ENCODE measurements at places on chromosomes 11 and 22.

DNA sequence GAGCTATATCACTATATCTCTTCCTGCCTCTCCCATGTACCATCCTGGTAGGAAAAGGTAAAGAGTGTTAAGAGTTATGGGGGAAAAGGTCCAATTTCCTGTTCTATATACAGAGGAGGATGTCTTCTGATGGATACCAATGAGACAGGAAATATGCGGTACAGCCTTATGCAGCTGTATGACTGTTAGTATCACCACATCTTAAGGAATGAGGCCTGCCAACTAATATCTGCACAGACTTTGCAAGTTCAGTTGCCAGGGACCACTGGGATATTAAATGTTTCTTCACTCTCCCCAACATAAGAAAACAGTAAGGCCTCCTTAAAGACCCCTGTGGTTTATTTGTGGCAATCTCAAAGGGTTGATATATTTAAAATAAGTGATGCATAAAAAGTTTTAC, 1182.5 kb downstream of the LRRC4C start:
- no peak for DNase-seq

DNA sequence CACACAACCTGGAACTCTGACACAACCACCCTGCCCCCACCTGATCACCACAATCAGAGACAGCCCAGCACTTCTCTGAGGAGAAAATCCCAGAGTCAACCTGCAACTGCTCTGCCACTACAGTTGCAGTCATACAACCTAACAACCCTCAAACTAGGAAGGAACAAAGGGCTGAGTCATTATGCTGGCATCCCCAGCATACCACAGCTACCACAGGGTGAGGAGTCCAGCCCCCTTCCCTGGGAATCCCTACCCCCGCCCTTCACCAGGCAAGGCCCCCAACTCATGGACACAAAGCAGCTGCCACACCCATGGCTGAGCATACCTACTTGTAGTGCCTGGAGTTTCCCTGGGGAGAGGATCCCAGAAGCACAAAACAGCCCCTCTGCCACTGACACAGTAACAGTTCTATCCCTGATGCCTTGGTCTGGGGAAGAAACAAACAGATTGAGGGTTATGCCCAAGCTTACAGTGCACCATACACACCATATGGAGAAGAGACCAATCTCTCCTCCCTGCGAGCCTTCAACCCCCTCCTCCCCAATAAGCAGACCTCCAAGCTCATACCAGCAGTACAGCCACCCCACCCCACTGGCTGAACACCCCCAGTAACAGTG, 68.5 kb upstream of the C11orf58 start:
- no peak for DNase-seq

DNA sequence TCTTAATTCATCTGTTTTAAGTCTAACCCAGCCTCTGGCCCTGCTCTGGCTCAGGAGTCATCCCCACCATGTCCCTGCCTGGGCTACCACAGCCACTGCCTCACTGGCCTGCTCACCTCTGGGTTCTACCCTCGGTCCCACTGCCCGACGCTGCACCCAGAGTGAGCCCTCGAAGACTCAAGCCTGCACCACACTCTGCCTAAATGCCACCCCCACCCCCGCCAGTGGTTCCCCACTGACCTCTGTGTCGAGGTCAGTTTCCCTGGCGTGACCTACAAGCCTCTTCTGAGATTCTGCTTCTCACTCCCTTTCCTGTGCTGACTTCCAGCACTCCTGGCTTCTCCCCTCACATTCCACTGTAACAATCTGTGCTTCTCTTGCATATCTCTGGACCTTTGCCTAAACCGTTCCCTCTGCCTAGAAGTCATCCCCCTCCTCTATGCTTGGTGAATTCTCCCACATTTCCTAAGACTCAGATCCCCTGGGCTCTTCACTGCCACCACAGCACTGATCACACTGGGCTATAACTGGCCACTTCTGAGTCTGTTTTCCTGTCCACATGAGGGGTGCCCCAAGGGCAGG, 12.5 kb upstream of the PDE2A start:
- DNase-seq = no peak

- DNase-seq = no peak
Measured at GRCh38 chr22:46251266-46251665, 1.2 kb upstream of the CDPF1 start.

- DNase-seq = no peak
Measured at GRCh38 chr11:122721964-122722266, 66.4 kb downstream of the UBASH3B start.

GRCh38 chr11:2903672-2904011, 18.1 kb upstream of the CDKN1C start:
- no peak for DNase-seq

DNA sequence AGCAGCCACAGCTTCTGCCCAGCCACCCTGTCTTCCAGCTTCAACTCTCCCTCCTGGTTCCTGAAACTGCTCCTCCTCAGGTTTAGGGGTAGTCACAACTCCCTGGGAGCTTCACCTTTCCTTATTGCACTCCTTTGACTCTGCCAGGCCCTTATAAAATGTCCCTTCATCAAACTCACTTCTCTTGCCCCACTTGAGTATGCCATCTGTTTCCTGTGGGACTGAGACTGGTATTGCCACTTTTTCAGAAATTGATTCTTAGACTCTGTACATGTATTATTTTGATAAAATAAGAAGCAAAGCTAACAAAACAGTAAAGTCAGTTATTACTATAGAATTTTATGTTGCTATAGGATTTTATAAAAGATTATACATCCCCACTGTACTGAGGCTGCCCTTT, 134.1 kb downstream of the SPON1 start:
- no peak for DNase-seq

- DNase-seq = no peak
Measured at GRCh38 chr11:68912254-68912653, 8.6 kb downstream of the IGHMBP2 start.

- no peak for DNase-seq
Measured at GRCh38 chr22:45008751-45009605, 827 bp downstream of the PHF21B start.

GRCh38 chr11:65426839-65427690, 4.5 kb downstream of the NEAT1 start:
- DNase-seq = no peak

DNA sequence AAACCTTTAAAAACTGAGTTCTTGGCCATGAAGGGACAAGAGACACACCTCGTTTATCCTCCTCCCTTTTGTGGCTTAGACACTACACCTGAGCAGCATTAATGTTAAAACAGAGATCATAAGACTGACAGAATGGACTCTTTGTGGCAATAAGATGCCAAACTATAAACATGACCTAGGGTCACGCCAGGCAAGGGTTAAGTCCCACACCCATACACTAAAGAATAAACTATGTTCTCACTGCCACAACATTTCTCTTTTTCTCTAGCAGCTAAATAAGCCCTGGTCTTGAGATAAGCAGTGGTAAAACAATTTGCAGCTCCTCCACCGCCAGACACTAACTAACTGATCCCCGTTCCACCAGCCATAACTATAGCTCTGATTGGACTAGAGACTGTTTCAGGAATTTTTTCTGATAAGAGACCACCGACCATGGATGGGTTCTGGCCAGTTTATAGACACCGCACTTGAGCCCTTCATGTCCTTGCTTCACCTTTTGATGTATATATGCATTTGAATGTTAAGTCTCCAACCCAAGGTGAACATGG, 4.9 kb upstream of the SLCO2B1 start:
- no peak for DNase-seq

DNA sequence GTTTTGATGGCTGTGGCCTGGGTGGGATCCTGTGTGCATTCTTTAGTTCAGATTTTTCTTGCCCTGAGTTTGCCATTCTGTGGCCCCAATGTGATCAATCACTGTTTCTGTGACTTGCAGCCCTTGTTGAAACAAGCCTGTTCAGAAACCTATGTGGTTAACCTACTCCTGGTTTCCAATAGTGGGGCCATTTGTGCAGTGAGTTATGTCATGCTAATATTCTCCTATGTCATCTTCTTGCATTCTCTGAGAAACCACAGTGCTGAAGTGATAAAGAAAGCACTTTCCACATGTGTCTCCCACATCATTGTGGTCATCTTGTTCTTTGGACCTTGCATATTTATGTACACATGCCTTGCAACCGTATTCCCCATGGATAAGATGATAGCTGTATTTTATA, 620 bp downstream of the OR4C16 start:
- no peak for DNase-seq

DNA sequence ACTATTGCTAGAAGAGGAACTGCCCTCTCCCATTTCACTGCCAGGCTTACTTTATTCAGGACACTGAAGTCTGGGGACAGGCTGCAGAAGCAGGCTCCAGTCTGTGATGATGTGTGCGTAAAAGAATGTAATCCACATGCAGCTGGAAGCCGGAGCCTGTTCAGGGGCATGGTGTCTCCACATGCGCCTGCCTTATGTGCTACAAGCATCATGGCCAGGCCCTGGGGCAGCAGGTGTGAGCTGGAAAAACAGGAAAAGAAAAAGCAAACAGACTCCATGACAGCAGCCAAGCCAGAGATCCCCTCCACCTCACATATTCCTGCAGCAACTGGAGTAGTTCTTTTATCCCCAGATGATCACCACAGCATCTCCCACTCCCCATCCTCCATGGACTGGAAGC, 33.4 kb downstream of the ARFGAP2 start:
- DNase-seq = no peak

GRCh38 chr11:58616594-58616993, 5.9 kb upstream of the CNTF start:
- DNase-seq = no peak

GRCh38 chr11:105700271-105700670, 90.4 kb downstream of the GRIA4 start:
- DNase-seq = no peak

DNA sequence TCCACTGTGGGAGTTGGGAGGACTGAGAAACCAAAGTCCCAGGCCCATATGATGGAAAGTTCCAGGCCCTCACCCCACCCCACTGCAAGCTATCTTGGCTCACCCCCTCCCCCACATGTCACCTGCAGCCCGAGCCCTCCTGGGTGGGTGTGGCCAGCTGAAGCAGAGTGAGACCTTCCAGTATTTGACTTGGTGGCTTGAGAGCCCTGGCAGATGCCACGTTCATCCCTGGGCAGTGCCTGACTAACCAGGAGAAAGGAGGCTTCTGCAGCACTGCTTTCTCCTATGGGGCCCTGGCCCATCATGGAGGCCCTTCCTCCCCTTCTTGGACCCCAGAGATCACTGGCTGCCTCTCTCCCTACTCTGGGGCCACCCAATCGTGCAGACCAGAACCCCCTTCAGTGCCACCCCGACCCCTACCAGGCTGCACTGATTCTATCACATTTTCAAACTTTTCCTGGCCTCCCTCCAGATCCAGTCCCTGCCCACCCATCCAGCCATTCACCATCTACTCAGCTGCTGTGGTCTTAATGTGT, 38.1 kb upstream of the WNT11 start:
- no peak for DNase-seq

DNA sequence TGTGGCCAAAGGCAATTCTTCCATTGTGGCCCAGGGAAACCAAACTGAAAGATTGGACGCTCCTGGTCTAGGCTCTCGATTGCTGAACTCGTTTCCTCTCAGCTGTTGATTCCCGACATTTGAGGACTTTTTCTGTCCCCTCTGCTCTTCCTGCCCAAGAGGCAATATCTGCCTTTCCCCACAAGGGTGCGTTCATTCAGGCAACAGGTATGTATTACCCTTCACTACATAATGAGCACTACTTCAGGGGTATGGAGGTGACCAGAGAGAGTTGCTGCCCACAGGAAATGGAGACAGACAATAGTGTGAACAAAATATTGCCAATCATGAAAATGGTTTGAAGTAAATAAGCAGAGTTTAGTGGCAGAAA, 8.2 kb downstream of the PTH start:
- no peak for DNase-seq

DNA sequence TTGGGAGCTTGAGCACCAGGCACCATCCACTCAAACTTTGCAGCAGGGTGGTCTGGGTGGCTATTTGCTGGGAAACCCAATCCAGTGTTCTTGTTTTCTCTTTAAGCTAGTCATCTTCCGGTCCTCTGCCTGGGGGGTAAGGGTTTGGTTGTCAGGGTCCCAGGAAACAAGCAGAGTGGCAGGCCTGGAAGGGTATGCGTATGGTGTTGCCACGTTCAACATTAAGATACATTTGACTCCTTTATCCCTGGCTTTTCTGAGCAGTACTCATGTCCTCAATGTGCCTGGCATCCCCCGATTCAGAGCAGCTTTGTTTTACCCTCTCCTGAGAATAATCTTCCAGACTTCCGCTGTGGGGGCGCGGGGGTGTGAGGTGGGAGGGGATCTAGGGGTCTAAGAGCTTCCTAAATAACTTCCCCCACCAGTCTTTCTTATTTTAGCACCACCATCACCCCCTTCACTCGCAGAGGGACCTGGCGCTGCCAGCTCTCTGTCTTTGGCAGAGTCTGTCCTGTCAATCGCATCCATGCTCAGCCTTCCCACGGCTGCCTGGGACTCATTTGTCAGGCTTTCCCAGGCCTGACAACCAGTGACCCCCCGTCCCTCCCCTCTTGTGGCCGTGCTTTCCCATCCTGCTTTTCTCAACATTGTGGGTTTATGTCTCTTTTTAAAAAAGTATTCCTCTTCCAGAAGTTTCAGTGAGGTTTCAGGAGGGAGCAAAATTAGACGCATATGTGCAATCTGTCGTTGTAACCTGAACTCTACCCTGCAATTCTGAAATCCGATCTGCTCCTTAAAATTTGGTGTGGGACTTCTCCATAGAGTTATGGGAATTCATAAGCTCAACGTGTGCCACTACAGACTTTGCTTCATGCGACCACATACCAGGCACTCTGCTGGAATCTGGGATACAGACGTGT, 27.0 kb upstream of the RBFOX2 start:
- no peak for DNase-seq

DNA sequence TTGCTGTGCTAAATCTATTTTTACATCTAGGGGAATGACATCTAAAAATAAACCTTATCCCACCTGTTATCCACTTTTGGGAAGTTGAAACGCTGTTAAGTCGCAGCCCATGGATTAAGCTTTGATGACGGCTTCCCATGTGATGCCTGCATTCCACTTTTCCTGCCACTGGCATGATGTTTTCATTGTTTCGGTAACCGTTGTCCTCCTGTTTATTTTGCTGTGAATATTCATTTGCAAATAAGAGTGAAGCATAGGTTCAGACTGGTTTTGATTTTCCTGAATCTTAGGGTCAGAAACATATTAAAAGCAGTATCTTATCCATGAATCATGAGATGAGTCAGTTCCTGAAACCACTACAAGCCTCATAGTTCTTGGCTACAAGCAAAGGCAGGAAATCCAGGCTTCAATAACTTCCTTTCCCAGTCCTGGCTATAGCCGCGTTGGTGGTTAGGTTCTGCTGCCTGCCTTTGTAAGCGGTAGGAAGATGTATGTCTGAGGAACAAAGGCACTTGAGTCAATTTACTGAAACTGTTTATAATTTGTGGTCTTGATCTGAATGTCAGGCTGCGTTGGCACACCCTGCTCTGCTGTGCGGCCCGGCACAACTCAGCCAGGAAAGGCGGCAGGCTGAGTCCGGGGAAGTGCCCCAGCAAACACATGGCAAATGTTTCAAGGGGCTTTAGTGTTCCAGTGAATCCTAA, 19.4 kb downstream of the TEAD1 start:
- DNase-seq = no peak

DNA sequence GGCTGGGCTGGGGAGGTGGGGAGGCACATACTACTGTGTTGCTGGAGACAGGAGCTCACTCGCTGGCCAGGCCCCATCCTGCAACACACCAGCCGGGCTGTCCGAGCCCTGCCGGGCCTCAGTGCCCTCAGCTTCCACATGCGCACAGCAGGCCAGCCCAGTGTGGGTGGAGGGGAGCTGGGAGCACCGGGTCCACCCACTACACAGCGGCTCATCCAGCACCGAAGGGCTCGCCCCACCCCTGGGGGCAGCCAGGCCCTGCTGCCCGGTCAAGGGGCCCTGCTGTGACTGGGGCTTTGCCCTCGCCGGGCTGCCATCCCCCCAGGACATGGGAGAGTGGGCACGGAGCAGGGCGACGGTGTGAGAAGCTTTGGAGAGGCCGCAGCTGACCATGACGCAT, 9.3 kb downstream of the TTLL8 start:
- no peak for DNase-seq

Data from GF-D8 (cell line).